IgD-negative memory B cell (primary cell): ENCODE measurements at places on chromosomes 7 and 10. TPM values are rescaled to one million over a fixed set of nuclear protein-coding genes. Genes with fewer than 3 reads are reported as not detected.

Gene SPDYE11
- polyA plus RNA-seq: 0.19 TPM

Gene SEC61A2
- polyA plus RNA-seq: 1.5 TPM

Gene DDX21
- 16.1 TPM for polyA plus RNA-seq

Gene UCMA
- polyA plus RNA-seq: not detected

Gene TMEM270
- not detected for polyA plus RNA-seq

Gene RPS24
- 1,078 TPM for polyA plus RNA-seq

Gene NEBL
- polyA plus RNA-seq: not detected

Gene CYP2C18
- not detected for polyA plus RNA-seq

Gene ODAD2
- not detected for polyA plus RNA-seq

Gene RBM28
- 9.0 TPM for polyA plus RNA-seq

Gene HTR7
- not detected for polyA plus RNA-seq

Gene SLC39A12
- not detected for polyA plus RNA-seq

Gene IGFBP3
- polyA plus RNA-seq: 0.33 TPM

Gene CNNM2
- polyA plus RNA-seq: 7.9 TPM

Gene ZNF804B
- not detected for polyA plus RNA-seq

Gene CCL24
- not detected for polyA plus RNA-seq

Gene IFIT2
- polyA plus RNA-seq: 13.6 TPM

Gene ASZ1
- not detected for polyA plus RNA-seq

Gene PPA1
- 76.4 TPM for polyA plus RNA-seq

Gene CCDC136
- 0.85 TPM for polyA plus RNA-seq

Gene SLIT1
- polyA plus RNA-seq: not detected

Gene OPN1SW
- not detected for polyA plus RNA-seq

Gene EFCAB10
- polyA plus RNA-seq: not detected

Gene TRIM73
- polyA plus RNA-seq: 2.6 TPM

Gene SDK1
- polyA plus RNA-seq: not detected

Gene SAMD8
- polyA plus RNA-seq: 11.7 TPM

Gene DPYSL4
- polyA plus RNA-seq: not detected

Gene SFRP4
- polyA plus RNA-seq: not detected

Gene ADIRF
- polyA plus RNA-seq: not detected

Gene TMEM176A
- not detected for polyA plus RNA-seq

Gene ELFN1
- 0.54 TPM for polyA plus RNA-seq

Gene IDI2
- polyA plus RNA-seq: not detected

Gene CHCHD3
- polyA plus RNA-seq: 62.7 TPM

Gene SYT15B
- not detected for polyA plus RNA-seq

Gene MYL10
- polyA plus RNA-seq: not detected

Gene RAMP3
- not detected for polyA plus RNA-seq

Gene CDHR1
- polyA plus RNA-seq: not detected

Gene GIMAP6
- polyA plus RNA-seq: 4.6 TPM

Gene OGDHL
- not detected for polyA plus RNA-seq

Gene MLXIPL
- not detected for polyA plus RNA-seq

Gene GPR158
- not detected for polyA plus RNA-seq

Gene ASL
- polyA plus RNA-seq: 21.8 TPM

Gene NYAP1
- polyA plus RNA-seq: not detected

Gene MCMBP
- 33.9 TPM for polyA plus RNA-seq

Gene UBN2
- 2.8 TPM for polyA plus RNA-seq

Gene STEAP2
- polyA plus RNA-seq: not detected

Gene SLC13A1
- not detected for polyA plus RNA-seq

Gene JAKMIP3
- not detected for polyA plus RNA-seq

Gene PDLIM1
- polyA plus RNA-seq: 357 TPM

Gene ACBD7
- polyA plus RNA-seq: not detected

Gene GIGYF1
- 2.6 TPM for polyA plus RNA-seq

Gene MRLN
- not detected for polyA plus RNA-seq
